ENCODE measurements at places on chromosomes 12 and 14. TPM values are rescaled to one million over a fixed set of nuclear protein-coding genes. Genes with fewer than 3 reads are reported as not detected.

Gene AJUBA
- total RNA-seq, result 0.46 TPM

Gene KLRC3
- total RNA-seq, result not detected

Gene RPGRIP1
- total RNA-seq, result not detected

- DNase-seq, result no peak
These were observed 2.1 kb upstream of the CCT2 start for GRCh38 chr12:69583203-69583602.

GRCh38 chr14:92650581-92651105 lies 97.8 kb downstream of the LGMN start:
- DNase-seq, result no peak

GRCh38 chr14:39005044-39005880 lies 97.8 kb downstream of the SEC23A start:
- no peak for DNase-seq

DNA sequence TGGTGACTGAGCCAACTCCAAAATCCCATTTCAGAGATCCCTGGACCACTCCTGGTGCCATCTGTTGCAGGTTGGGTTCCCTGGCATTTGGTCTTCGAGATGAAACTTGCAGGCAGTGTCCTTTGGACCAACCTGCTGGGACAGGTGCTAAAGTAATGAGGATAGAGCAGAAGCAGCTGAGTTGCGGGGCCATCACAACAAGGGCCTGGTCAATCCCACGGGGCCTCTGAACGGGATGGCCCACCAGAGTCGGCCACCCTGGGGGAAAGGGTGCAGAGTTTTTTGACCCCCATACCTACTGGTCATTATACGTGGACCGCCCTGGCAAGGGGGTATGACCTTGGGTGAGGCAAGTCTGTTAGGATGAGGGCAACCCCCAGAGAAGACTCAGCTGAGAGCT lies 39.3 kb downstream of the DLK1 start:
- no peak for DNase-seq

- DNase-seq, result no peak
These were observed 11.1 kb downstream of the NRXN3 start for GRCh38 chr14:78181270-78181669.

DNA sequence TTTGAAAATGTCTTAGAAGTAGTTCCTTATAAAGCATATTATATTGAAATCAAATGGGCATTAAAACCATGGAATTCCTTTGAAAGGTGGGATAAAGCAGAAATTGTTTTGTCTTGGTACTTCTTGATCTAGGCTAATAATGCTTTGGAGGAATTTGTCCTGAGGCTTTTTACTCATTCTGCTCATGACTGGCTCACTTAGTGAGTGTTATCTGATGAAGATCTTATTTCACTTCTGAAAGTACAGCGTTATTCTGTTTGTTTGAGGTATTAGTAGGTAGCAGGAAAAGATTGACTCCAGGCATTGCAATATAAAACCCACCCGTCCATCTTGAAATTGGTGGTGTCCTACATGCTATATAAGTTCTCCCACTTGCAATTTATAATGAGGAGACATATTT lies 5.5 kb downstream of the C12orf71 start:
- DNase-seq, result no peak

- DNase-seq, result no peak
These were observed 370.2 kb downstream of the DPF3 start for GRCh38 chr14:72523424-72524294.

DNA sequence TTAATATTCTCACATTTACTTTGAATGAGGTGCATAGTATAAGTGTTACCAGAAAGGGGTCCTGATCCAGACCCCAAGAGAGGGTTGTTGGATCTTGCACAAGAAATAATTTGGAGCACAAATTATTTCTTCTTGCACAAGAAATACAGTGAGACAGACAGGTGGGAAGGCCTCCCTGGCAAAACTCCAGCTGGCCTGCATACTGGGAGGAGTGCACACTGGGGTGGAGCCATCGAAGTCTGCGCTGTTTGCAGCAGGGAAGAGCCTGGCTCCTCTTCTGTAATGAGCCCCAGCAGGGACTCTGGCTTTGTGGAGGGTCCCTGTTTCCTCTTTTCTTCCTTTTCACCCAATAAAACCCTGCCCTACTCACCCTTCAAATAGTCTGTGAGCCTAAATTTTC lies 141.6 kb downstream of the GLT1D1 start:
- DNase-seq, result no peak

- DNase-seq, result no peak
These were observed 1727.1 kb upstream of the SEL1L start for GRCh38 chr14:83260751-83261150.

DNA sequence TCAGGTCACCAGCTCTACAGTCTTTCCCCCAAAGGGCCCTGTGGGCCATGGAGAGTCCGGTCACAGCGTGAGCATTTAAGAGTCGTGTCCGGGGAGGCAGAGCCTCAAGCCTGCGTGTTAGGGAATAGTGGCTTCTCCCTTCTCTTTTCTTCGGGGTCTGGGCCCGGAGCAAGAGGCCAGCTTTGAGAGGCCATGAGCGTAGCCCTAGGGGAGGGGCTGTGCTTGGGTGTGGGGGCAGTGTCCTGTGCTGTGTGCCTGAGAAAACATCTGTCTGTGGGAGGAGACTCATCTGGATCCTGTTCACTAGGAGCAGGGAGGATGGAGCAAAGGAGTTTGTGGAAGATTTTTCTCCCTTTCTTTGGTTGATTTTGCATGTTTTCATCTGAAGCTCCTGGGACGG lies 5.3 kb downstream of the LRP1-AS start:
- no peak for DNase-seq

- DNase-seq, result no peak
These were observed 3.3 kb upstream of the RIMBP2 start for GRCh38 chr12:130719263-130719859.

GRCh38 chr14:92905667-92906066 lies 17.3 kb upstream of the CHGA start:
- no peak for DNase-seq

DNA sequence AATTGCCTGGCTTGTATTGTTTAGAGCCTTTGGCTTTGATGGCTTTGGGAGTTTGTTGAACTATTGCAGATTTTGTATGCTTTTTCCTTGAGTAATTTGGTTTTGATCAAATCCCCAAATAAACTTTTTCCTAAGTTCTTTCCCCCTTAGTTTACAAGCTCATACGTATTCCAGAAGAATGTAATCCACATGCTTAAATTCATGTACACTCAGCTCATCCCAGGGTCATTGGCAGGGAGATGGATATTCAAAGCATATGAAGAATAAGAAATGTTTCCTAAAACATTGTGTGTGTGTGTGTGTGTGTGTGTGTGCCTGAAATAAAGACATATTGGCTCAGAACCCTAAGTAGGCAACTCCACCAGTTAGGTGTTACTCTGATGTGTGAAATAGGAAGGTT lies 89.4 kb downstream of the TMEM30B start:
- DNase-seq, result no peak

- no peak for DNase-seq
These were observed 2.9 kb downstream of the SERPINA10 start for GRCh38 chr14:94290197-94290596.

- DNase-seq, result no peak
These were observed 18.0 kb upstream of the SMUG1 start for GRCh38 chr12:54206791-54207190.

DNA sequence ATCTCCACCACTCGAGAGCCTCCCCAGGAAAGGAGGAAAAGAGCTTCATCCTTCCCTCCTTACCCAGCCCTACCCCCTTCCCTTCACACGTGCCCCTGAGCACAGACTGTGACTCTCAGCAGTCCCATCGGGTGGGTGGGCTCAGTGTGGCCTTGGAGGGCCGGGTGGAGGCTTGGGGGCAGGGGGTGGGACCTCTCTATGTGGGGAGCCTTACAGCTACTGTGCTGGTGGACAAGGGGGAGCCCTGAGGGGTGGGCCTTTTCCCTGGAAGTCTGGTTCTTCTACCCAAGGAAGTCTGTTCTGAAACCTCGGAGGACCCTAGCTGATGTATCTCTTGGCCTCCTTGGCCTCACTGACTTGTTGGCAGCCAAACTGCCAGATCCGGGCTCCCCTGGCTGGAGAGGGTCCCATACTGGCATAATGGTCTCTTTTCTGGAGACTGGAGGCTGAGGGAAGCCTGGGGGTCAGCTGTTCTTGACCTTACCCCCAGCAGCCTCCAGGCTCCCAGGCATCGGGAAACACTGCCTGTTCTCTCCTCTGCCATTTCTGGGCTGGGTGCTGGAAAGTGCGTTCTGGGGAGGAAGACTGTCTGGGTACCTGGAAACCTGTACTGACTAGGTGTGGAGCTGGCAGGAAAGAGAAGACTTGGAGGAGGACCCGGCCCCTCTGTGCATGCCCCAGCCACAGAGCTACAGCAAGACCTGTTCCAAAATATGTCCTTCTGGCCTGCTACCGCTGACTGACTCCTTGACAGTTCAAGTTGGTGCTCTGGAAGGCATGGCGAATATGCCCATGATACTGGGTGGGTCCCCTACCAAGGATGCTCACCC lies 7.6 kb downstream of the VASH1 start:
- no peak for DNase-seq

All from gastrocnemius medialis (tissue), 4 donors.